ENCODE measurements at places on chromosomes 16 and 17. TPM values are rescaled to one million over a fixed set of nuclear protein-coding genes. Genes with fewer than 3 reads are reported as not detected.

DNA sequence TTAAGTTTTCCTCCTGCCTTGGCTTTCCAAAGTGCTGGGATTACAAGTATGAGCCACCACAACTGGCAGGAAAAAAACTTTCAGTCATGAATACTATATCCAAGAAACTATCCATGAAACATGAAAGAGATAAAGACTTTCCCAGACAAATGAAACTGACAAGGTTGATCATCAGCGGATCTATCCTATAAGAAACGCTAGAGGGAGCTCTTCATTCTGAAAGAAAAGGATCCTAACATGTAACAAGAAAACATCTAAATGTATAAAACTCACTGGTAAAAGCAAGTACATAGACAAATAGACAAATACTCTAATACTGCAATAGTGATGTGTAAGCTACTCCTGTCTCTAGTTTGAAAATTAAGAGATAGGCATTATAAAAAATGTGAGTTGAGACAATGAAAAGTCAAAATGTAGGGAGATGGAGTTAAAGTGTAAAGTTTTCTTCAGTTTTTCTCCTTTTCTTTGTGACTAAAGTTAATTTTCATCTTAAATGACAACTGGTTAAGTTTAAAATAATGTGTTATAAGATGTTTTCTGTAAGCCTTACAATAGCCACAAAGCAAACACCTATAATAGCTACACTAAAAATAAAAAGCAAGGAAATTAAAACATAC is 79.6 kb upstream of the TEKT1 start:
- H3K36me3 ChIP-seq, result no peaks in the 10 kb centered on the region
- no peak overlapping the region for H3K4me3 ChIP-seq
- H3K4me1 ChIP-seq, result peaks cover 13% of the 10 kb centered on the region
- no peak overlapping the region for H3K27ac ChIP-seq

GRCh38 chr17:81685108-81685507 is 1.3 kb downstream of the HGS start:
- H3K4me3 ChIP-seq, result peak overlapping the region; percentile 71
- peaks cover 12% of the 10 kb centered on the region for H3K4me1 ChIP-seq
- DNase-seq, result no peak
- H3K27ac ChIP-seq, result peak overlapping the region; percentile 69
- H3K27me3 ChIP-seq, result no peaks in the 10 kb centered on the region

DNA sequence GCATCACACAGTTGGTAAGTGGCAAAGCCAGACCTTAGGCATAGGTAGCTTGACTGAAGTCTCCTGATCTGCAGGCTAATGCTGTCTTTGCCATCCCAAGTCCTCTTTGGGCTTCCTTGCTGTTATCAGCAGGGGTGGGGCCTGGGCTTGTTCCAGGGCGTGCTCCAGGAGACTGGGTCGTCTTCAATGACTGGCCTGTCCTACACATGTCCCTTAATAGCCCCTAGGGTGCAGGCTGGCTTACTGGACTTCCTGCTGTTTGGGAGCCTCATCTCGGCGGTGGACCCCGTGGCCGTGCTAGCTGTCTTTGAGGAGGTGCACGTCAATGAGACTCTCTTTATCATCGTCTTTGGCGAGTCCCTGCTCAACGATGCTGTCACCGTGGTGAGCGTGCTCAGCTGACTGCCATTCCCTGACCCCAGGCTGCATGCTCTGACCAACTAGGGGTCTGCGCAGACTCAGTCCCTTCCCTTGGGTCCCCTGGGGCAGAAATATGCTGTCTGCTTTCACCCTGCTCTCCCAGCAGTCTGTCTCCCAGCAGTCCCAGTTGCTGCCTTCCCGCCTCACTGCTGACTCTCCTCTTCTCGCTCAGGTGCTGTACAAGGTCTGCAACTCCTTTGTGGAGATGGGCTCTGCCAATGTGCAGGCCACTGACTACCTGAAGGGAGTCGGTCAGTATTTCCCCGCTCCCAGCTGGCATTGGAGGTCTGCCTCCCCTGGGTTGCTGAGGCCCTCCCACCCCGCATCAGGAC is 6.2 kb downstream of the SLC9A5 start:
- peaks cover 33% of the 10 kb centered on the region for H3K27me3 ChIP-seq
- peaks cover 6% of the 10 kb centered on the region for H3K4me1 ChIP-seq
- no peak overlapping the region for H3K27ac ChIP-seq
- no peak overlapping the region for H3K4me3 ChIP-seq
- peaks cover 5% of the 10 kb centered on the region for H3K36me3 ChIP-seq

CIBAR2 gene
- total RNA-seq, result not detected

KRTAP2-3 gene
- total RNA-seq, result 18.2 TPM

GRCh38 chr17:35486920-35487732 is 38.6 kb upstream of the SLFN13 start:
- H3K27me3 ChIP-seq, result peaks cover 95% of the 10 kb centered on the region
- peaks cover 9% of the 10 kb centered on the region for H3K4me1 ChIP-seq
- H3K4me3 ChIP-seq, result peak overlapping the region; percentile 71
- H3K36me3 ChIP-seq, result peaks cover 11% of the 10 kb centered on the region
- DNase-seq, result peak; percentile 16

GRCh38 chr17:44197980-44198720 is 1.5 kb downstream of the ATXN7L3 start:
- peaks cover 28% of the 10 kb centered on the region for H3K4me1 ChIP-seq
- peak; percentile 56 for DNase-seq
- H3K27me3 ChIP-seq, result no peaks in the 10 kb centered on the region
- H3K36me3 ChIP-seq, result peaks cover 75% of the 10 kb centered on the region
- H3K4me3 ChIP-seq, result peak overlapping the region; percentile 90
- H3K27ac ChIP-seq, result peak overlapping the region; percentile 67

- H3K36me3 ChIP-seq, result no peaks in the 10 kb centered on the region
- H3K4me3 ChIP-seq, result no peak overlapping the region
- H3K4me1 ChIP-seq, result no peaks in the 10 kb centered on the region
- H3K27me3 ChIP-seq, result peaks cover 99% of the 10 kb centered on the region
- no peak overlapping the region for H3K27ac ChIP-seq
These were observed 23.7 kb downstream of the ZNF423 start for GRCh38 chr16:49832177-49832576.

OTOA gene
- total RNA-seq, result not detected

- no peaks in the 10 kb centered on the region for H3K36me3 ChIP-seq
- peaks cover 68% of the 10 kb centered on the region for H3K27me3 ChIP-seq
- no peak overlapping the region for H3K4me3 ChIP-seq
- no peak for DNase-seq
- H3K27ac ChIP-seq, result no peak overlapping the region
- no peaks in the 10 kb centered on the region for H3K4me1 ChIP-seq
These were observed 21.5 kb upstream of the PSMD7 start for GRCh38 chr16:74275031-74275636.

- H3K4me3 ChIP-seq, result peak overlapping the region; percentile 95
- peaks cover 22% of the 10 kb centered on the region for H3K36me3 ChIP-seq
- H3K27ac ChIP-seq, result peak overlapping the region; percentile 94
- peaks cover 27% of the 10 kb centered on the region for H3K4me1 ChIP-seq
- H3K27me3 ChIP-seq, result no peaks in the 10 kb centered on the region
These were observed 608 bp upstream of the COX10 start for GRCh38 chr17:14068542-14069250.

GRCh38 chr17:65294181-65294719 is 157.1 kb downstream of the RGS9 start:
- H3K4me3 ChIP-seq, result no peak overlapping the region
- peak; percentile 50 for DNase-seq
- H3K27ac ChIP-seq, result no peak overlapping the region
- H3K36me3 ChIP-seq, result no peaks in the 10 kb centered on the region
- H3K27me3 ChIP-seq, result peaks cover 38% of the 10 kb centered on the region
- no peaks in the 10 kb centered on the region for H3K4me1 ChIP-seq

MYH3 gene
- total RNA-seq, result 2.7 TPM

DNA sequence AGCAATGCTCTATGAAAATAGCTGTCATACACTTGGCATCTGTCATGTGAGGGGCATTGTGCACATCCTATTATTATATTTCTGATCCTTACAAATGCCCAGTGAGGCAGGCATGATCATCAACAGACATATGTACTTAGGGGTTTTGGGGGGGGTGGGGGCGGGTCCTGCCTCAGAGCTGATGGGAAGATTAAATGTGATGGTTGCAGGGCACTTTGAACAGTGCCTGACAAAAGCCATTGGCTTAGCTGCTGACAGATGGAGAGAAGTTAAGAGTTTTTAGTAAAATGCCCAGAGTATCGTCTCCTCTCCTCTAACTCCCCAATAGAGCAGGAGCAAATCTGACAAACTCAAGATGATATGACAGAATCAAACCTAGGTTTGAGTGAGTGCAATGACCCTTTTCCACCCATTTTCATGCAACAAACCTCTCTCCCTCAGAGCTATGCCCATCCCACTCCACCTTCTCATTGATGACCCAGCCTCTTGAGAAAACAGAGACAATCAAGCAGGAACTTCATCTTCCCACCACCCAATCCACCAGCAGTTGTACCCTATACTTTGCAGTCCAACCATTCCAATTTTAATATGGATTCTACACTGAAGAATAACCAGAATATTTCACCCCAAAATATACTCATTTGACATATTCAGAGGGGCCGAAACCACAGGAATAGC is 4.8 kb downstream of the KLHL11 start:
- H3K27ac ChIP-seq, result no peak overlapping the region
- DNase-seq, result no peak
- no peak overlapping the region for H3K4me3 ChIP-seq
- peaks cover 9% of the 10 kb centered on the region for H3K4me1 ChIP-seq

GRCh38 chr16:28062847-28063521 is 530 bp downstream of the GSG1L start:
- peak overlapping the region; percentile 53 for H3K4me3 ChIP-seq
- DNase-seq, result no peak
- peaks cover 85% of the 10 kb centered on the region for H3K27me3 ChIP-seq
- H3K36me3 ChIP-seq, result no peaks in the 10 kb centered on the region

GRCh38 chr16:57711346-57711745 is 16.7 kb downstream of the DRC7 start:
- no peak for DNase-seq
- no peaks in the 10 kb centered on the region for H3K4me1 ChIP-seq
- H3K27me3 ChIP-seq, result peaks cover 97% of the 10 kb centered on the region
- H3K4me3 ChIP-seq, result no peak overlapping the region
- no peak overlapping the region for H3K27ac ChIP-seq
- H3K36me3 ChIP-seq, result no peaks in the 10 kb centered on the region

TP53TG3F gene
- total RNA-seq, result not detected

CRHR1 gene
- total RNA-seq, result not detected

DNA sequence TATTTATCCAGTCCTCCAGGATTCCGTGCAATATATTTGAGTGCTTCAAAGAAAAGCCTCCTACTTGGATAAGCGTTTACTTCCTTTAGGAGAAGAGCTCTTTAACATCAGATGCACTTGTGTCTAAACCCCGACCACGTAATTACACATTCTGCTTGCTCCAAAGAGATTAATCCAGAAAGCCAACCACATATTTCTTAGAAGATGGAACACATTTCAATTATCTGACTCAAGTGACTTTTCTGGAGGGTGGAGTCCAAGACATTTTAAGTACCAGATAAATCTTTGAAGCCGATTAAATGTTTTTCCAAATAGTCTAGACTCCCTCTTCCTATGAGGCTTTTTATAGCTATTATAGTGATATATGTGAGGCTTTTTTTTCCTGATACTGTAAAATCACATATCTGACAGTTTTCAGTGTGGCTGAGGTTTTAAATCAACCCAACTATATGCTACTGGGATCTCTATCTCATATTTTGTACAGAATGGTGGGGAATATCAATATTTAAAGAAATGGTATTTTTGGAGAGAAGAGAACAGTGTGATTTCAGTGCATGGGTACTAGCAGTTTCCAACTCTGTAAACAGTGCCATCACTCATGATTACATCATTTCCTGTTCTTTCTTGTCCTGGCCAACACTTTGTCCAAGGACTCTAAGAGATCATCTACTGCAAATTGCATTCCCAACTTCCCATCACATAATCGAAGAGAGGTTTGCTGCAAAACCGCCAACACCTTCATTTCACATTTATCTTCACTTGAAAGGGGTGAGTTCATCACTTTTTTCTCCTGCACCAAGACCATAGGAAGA is 192.4 kb upstream of the HSBP1 start:
- no peak for DNase-seq
- H3K27me3 ChIP-seq, result peaks cover 24% of the 10 kb centered on the region
- no peak overlapping the region for H3K4me3 ChIP-seq
- no peaks in the 10 kb centered on the region for H3K4me1 ChIP-seq
- no peak overlapping the region for H3K27ac ChIP-seq
- no peaks in the 10 kb centered on the region for H3K36me3 ChIP-seq

DNA sequence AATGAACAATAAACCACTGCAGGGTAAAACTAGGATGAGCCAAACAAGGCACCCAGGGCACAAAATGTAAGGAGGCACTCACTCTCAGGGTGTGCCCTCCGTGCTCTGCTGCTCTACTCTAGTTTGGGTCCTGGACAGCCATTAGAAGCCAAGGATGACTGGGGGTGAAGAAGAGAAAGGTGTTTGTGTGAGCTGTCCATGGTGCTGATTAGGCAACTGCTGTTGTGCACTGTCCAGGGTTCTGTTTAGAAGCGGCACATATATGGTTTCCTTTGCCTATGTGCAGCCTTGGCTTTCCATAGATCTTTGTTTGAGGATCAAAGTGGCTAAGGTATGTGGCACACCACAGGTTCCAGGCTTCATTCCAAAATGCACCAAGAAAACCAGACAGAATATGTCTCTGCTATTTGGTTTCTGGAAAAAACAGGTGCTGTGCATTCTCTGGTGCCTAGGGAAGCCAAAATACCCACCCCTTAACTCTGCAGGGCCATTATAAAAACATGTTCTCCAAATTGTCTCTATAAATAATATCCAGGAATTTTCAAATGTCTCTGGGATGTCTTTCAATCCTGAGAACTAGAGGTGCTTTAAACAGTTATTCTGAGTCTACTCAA is 123.5 kb downstream of the CBLN1 start:
- no peak overlapping the region for H3K27ac ChIP-seq
- H3K27me3 ChIP-seq, result no peaks in the 10 kb centered on the region
- no peak overlapping the region for H3K4me3 ChIP-seq
- no peaks in the 10 kb centered on the region for H3K36me3 ChIP-seq

GRCh38 chr16:16877061-16877460 is 498.1 kb downstream of the NPIPA7 start:
- H3K27ac ChIP-seq, result no peak overlapping the region
- H3K27me3 ChIP-seq, result peaks cover 7% of the 10 kb centered on the region
- H3K4me3 ChIP-seq, result no peak overlapping the region
- H3K4me1 ChIP-seq, result no peaks in the 10 kb centered on the region

KRT40 gene
- not detected for total RNA-seq

DNA sequence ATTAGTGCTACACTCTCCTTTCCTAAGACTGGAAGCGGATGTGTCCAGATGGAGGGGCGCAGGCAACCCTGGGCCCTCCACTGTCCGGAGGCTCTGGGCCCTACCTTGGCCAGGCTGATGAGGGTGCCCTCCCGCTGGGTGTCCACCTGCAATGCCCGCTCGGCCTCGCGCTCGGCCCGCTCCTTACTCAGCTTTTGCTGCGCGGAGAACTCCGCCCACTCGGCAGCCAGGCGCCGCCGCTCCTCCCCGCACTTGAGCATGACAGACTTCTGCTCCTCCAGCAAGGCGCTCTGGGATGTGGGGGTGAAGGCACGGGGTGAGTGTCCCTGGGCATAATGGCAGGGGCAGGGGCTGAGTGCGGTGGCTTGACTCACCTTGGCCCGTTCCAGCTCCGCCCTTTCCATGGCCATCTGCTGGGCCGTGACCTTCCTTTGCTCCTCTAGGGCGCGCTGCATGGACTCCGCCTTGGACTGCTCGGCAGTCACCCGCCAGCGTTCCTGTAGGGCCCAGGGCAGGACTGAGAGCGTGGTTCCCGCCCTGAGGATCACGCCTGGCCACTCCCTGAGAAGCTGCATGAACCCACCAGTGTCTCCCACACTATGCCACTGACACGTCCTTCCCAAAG is 10.1 kb upstream of the MRPL38 start:
- H3K27ac ChIP-seq, result no peak overlapping the region
- H3K27me3 ChIP-seq, result no peaks in the 10 kb centered on the region
- no peaks in the 10 kb centered on the region for H3K4me1 ChIP-seq
- peaks cover 16% of the 10 kb centered on the region for H3K36me3 ChIP-seq
- no peak for DNase-seq
- no peak overlapping the region for H3K4me3 ChIP-seq

MYL11 gene
- total RNA-seq, result not detected

All from Calu3 (cell line).